ENCODE measurements at places on chromosomes 2 and 18.

- no peak for DNase-seq
Observed at GRCh38 chr2:3482363-3482821, 36.9 kb downstream of the ADI1 start.

- no peak for DNase-seq
Observed at GRCh38 chr18:28846958-28847357, 670.0 kb upstream of the CDH2 start.

GRCh38 chr2:46569766-46570165, 90.4 kb downstream of the TMEM247 start:
- no peak for DNase-seq

GRCh38 chr18:74266161-74266560, 25.6 kb downstream of the CYB5A start:
- no peak for DNase-seq

DNA sequence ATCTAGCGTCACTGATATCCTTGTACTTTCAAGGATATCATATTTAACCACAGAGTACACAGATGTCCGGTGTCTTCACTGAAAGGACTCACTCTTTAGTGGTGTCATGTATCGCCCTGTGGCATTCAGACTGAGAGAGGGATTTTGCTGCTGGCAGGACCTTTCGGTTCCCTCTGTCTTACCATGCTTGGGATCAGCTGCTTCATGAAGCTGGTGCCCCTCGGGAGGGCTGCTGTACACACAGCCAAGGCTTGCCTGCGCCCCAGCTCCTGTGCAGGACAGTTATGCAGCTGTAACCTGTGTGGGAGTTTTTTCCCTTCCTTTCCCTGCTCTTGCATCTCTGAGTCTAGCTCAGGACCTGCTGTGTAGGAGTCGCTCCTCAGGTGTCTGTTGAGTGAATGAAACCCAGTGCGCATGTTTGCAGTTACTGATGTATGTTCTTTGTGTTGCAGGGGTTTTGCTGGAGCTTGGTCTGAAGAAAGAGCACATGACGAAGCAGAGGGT, 64.4 kb downstream of the GREB1 start:
- no peak for DNase-seq

Measured in left renal pelvis (tissue), 4 donors.